Left lobe of liver (tissue), 2 donors: ENCODE measurements at places on chromosomes 7 and 10. TPM values are rescaled to one million over a fixed set of nuclear protein-coding genes. Genes with fewer than 3 reads are reported as not detected.

The ITGB8 gene
- 1.3 TPM for total RNA-seq

The WDR86 gene
- 0.28 TPM for total RNA-seq

The PIP gene
- total RNA-seq, result not detected

The SEC61G gene
- total RNA-seq, result 57.8 TPM

The EVX1 gene
- total RNA-seq, result not detected

The SKIDA1 gene
- 3.4 TPM for total RNA-seq

The EIF5AL1 gene
- total RNA-seq, result 0.48 TPM
